Stimulated activated CD8-positive, alpha-beta memory T cell treated with anti-CD3 and anti-CD28 coated beads, Interleukin-7, amount 100 ng/mL, for 1 hour (primary cell): ENCODE measurements at places on chromosomes 1 and 21.

DNA sequence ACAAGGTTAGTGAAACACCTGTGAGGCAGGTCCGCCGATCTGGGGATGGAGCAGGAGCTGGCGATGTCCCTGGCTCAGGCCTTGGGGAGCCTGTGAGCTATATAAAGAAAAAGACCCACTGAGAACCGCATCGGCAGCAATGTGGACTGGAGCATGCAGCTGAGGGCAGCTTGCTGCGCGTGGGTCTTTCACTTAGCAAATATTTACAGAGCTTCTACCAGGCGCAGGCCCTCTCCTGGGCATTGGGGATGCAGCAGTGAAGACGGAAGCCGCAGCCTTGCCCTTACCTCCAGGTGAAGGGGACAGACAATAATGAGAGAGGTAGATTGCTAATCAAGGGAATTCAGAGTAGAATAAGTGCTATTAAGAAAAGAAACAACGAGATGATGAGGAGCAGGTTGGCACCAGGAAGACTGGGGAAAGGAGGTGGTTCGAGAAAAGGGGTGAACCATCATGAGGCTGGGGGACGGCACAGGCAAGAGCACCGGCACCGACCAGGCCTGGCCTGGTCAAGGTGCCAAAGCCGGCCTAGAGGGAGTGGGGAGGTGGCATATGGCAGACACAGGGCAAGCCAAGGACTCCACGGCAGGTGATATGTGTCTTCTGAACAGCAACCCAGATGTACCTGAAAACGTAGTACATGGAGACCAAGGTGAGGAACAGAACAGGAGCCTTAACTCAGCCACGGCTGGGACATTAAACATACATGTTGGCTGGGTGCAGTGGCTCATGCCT is 60.7 kb upstream of the PAX7 start:
- DNase-seq = no peak

DNA sequence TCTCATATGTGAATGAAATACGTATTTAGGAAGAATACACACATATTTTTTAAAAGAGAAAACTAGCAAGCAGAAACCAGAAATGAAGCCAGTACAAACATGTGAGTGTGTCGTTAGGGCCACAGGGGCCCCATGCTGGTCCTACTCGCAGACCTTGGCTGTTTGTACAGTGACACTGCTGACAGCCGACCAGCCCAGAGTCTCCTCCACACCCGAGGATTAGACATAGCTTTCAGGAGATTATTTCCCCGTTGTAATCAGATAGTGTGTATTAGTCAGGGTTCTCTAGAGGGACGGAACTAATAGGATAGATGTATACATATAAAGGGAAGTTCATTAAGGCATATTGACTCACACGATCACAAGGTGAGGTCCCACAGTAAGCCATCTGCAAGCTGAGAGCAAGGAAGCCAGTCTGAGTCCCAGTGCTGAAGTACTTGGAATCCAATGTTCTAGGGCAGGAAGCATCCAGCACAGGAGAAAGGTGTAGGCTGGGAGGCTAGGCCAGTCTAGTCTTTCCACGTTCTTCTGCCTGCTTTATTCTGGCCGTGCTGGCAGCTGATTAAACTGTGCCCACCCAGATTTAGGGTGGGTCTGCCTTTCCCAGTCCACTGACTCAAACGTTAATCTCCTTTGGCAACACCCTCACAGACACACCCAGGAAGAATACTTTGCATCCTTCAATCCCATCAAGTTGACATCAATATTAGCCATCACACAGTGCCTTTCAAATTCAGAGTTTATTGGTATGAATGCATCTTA is 51.2 kb downstream of the DIP2A start:
- DNase-seq = no peak

DNA sequence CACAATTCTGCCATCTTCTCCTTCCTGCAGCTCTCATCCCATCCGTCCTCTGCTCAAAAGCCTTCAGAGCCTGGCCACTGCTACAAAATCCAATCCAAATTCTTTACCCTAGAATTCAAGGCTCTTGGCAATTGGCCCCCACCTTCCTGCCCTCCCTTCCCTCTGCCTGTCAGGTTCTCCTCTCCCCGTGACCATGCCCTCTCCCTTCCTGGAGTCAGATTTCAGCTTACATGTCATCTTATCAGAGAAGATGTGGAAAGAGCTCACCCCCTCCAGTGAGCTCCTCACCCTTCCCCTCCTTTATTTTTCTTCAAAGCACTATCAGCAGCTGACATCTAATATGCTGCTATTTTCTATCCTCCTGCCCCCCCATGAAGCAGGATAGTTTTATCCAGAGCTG is 86.9 kb downstream of the GRIK3 start:
- no peak for DNase-seq

DNA sequence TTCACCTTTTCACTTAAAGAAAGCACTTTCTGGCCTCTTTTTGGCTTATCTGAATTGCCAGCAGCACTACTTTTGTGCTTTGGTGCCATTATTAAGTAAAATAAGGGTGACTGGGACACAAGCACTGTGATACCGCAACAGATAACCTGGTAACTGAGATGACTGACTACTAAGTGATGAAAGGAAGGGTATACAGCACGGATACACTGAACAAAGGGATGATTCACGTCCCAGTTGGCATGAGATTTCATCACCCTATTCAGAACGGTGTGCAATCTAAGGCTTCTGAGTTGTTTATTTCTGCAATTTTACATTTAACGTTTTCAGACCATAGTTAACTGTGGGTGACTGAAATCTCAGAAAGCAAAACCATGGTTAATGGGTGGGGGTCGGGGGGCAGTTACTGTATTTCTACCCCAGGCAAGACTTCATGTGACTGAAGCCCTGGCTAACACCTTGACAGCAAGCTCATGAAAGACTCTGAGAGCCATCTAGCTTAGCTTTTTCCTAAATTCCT is 102.8 kb downstream of the CLIC6 start:
- DNase-seq = no peak
